Central memory CD8-positive, alpha-beta T cell (primary cell): ENCODE measurements at places on chromosomes 2 and 18.

DNA sequence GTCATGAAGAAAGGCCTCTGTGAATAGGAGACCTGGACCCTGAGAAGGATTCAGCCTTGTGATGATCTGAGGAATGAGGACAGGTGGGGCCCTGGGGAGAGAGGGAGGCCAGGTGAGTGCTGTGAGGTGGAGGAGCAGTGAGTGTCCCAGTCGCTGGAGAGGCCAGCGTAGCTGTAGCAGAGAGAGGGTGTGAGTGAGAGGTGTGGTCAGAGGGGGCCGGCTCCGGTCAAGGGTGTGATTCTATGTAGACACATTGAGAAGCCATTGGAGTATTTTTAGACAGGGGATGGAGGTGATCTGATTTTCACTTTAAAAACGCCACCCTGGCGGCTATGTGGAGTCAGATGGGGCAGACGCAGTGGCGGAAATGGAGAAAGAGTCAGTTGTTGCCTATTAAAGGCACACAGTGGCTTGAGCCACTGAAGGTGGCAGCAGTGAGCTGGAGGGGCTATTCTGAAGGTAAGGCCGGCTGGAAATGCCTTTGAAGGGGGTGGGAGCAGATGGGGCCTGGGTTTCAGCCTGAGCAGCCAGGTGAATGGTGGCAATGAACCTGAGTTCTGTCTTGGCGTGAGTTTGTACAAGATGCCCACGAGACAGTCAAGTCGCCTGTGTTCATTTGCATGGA is 55.6 kb downstream of the GREB1 start:
- DNase-seq, result no peak

DNA sequence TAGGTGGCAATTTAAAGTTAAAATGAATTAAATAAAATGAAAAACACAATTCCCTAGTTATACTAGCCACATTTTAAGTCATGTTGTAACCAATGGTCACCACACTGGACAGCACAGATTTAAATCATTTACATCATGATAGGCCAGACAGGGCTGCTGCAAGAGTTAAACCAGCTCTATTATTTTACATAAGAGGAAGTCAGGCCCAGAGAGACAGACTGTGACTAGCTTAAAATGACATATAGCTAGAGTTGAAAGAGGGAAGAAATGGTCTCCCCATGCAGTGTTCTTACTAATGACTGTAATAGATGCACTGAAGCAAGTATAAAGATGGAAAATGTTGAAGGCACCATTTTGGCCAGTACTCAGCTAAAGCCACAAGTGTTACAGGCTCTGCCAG is 69.6 kb downstream of the SLC66A3 start:
- no peak for DNase-seq

DNA sequence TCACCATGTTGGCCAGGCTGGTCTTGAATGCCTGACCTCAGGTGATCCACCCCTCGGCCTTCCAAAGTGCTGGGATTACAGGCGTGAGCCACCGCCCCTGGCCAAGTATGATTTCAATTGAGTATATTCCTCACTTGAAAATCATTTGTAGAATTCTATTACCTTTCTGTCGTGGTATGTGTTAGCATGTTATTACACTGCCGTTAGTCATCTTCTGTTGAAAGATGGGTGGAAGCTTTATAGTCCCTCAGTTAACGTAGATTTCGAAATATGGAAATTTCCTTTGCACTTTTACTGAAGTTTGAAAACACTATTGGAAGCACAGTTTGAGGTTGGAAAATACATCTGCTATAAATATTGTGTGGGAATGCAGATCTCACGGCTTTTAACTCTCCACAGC is 14.7 kb downstream of the NIFK start:
- DNase-seq, result no peak

DNA sequence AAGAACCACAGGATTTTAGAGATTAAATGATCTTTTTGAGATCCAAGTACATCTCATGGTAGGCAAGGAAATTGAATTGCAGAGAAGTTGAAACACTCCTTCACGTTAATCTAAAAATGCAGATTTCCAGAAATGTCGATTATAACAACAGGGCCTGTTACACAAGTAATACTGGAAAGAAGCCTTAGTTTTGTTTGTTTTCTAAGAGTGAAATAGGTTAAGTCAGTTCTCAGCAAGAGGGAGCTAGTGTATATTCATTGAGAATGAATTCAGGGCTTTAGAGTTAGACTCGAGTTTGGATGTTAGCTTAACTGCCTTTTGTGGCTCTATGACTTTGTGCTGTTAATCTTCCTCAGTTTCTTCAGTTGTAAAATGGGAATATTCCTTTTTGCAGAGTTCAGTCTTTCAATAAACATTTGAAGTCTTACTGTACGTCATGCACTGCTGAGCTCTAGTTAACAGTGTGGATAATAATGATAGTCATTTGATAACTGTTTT is 926 bp downstream of the NDUFV2 start:
- DNase-seq, result no peak

DNA sequence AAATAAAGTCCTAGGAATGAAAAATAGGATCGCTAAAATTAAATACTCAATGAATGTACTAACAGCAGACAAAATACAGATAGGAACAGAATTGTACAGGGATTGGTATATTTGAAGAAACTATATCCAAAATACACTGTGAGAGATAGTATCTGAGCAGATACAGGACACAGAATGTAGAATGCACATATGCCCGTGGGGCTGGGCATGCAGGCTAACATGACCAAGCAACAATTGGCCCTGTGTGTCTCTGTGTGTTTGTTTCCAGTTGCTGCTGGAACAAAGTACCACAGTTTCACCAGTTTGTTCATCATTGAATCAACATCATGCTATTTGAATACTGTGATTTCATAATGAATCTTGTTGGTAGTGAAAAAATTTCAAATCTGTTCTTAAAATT is 127.6 kb downstream of the PMAIP1 start:
- no peak for DNase-seq

GRCh38 chr2:226909126-226909525 is 73.3 kb downstream of the RHBDD1 start:
- no peak for DNase-seq

DNA sequence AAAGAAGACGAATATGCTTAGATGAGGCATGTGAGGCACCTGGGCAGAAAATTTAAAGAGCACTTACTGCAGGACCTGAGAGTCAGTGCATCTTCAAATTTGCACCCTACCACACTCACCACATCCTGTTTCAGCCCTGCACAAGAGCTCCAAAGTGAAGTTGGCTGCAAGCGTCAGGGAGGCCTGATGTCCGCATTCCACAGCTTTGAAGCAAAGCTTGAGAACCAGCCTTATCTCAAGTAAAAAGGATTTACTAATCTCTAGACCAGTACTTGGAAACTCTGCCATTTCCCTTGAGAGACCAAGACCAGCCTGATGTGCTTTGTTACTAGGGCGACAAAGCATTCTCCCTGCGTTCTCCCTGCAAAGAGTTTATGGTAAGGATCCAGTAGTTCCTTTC is 3.4 kb upstream of the ASNSD1 start:
- DNase-seq, result peak; percentile 40

- DNase-seq, result no peak
Measured at GRCh38 chr2:57891086-57891712, 155.4 kb upstream of the VRK2 start.
